ENCODE measurements at places on chromosomes 2 and 18.

GRCh38 chr2:24671230-24671629 lies 122.0 kb downstream of the PTRHD1 start:
- no peak for DNase-seq

DNA sequence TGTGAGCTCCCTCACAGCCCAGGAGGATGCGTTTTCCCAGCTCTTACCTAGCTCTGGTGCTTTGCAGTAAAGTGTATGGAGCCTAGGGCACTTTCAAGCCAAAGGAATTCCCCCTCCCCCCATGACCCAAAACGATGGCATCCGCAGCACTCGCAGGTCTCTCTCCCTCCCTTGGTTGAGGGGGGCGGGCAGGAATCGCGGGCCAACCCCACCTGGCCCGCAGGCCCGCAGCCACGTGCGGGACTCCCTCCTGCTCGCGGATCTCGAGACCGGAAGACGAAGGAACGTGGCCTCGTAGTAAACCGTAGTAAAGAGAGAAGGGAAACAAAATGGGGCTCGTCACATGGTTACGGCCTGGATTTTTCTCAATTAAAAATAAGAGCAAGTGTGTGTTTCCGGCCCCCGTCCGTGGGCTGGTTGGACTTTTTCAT lies 8.5 kb downstream of the IRS1 start:
- DNase-seq = peak; percentile 80

GRCh38 chr2:203728321-203728720 lies 21.9 kb downstream of the CD28 start:
- DNase-seq = no peak

DNA sequence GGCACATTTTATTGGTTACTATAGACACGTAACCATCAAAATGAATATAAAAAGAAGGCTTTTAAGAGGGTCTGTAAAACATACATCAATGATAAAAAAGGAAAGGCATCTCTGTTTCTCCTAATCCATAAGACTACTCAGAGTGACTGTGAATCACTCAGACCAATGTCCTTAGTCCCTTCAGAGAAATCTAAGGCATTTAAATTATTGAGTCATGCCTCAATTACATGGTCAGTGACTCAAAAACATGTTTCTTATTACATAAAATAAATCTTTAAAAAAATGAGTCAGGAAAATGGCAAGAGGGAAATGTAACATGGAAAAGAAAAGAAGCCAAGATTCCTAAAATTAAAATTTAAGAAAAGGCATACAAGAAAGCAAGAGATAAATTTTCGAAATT lies 146.6 kb downstream of the ERBB4 start:
- DNase-seq = no peak

- DNase-seq = no peak
Measured at GRCh38 chr2:180979749-180980105, 678 bp upstream of the UBE2E3 start.

Measured in CD4-positive, alpha-beta T cell treated with Interleukin-21 for 1 hour (primary cell).